ENCODE measurements at places on chromosomes 13 and 19. TPM values are rescaled to one million over a fixed set of nuclear protein-coding genes. Genes with fewer than 3 reads are reported as not detected.

DNA sequence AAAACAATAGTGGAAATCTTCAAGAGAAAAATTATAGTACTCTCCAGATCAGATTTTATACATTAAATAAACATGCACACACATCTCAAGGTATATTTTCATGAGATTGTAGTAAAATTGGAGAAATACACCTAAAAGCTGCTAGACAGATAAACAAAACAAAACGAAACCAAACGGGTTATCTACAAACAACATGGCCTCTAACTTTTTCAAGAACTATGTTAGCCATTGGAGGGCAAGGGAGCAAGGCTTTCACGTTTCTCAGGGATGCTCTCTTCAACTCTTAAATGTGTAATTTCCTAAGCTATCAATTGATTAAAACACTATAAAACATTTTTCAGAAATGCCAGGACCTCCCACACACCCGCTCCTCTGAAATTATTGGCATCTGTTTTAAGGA is 1262.4 kb upstream of the PCDH20 start:
- DNase-seq, result no peak

RNF113B gene
- not detected for total RNA-seq

NKPD1 gene
- not detected for total RNA-seq

DNA sequence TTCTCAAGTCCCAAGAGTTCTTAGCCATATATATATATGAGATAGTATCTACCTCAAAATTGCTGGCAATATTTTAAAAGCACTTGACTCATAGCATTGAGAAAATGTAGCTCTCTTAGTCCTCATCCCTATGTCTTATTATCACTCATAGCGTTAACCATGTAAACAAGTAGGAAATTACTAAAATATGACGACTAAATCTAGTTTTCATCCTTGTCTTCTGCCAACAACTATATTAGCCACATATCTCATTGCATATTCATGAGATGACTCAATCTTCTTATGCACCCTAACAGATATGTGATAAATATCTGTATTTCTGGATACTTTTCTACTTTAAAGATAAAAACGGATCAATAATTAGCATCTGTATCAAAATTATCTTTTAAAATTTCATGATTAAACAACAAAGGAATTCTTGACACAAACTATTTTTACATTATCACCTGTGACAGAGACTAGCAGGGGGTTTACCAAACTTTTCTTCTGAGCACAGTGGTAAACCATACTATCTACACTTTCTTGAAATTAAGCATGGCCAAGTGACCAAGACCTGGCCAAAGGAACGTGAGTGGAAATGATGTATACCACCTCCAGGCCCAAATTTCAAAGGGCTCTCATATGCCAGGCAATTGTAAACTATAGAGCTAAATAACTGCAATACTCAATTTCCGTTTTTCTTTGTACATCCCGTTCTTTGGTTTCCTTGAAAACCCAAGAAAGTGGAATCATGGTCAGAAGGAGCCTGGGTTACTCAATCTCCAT is 45.7 kb downstream of the ZC3H13 start:
- no peak for DNase-seq

DNA sequence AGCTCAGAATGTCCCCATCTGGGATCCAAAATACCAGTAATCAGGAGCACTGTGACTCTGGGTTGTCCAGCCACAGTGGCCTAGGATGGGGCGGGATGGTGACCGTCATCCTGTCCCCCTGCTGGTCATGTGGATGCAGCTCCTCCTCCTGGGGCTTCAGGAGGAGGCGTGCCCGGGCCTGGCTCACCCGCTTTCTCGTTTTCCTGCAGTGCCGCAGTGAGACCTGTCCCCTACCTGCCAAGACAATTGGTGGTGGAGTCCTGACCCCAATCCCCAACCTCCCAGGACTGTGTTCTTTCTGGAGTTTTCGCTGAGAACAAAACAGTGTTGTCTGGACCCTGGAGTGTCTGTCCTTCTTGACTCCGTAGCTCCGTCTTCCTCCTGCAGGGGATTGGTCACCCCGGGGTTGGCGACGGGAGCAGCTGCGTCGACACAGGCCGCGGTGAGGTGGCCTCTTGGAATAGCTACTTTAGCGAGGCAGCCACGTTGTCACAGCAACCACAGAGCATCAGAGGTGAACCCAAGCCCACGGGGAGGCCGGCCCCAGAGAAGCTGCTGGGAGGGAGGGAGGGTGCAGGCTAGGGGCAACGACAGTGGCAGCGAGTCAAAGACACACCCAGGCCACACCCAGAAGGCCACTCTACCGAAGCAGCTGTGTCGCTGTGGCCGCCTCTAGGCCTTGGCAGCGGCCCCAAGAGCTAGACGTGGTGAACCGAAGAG is 10.2 kb upstream of the EMC10 start:
- DNase-seq, result no peak

- no peak for DNase-seq
Measured at GRCh38 chr19:13112555-13112954, 4.0 kb downstream of the TRMT1 start.

PLEKHA4 gene
- total RNA-seq, result 97.2 TPM

DNA sequence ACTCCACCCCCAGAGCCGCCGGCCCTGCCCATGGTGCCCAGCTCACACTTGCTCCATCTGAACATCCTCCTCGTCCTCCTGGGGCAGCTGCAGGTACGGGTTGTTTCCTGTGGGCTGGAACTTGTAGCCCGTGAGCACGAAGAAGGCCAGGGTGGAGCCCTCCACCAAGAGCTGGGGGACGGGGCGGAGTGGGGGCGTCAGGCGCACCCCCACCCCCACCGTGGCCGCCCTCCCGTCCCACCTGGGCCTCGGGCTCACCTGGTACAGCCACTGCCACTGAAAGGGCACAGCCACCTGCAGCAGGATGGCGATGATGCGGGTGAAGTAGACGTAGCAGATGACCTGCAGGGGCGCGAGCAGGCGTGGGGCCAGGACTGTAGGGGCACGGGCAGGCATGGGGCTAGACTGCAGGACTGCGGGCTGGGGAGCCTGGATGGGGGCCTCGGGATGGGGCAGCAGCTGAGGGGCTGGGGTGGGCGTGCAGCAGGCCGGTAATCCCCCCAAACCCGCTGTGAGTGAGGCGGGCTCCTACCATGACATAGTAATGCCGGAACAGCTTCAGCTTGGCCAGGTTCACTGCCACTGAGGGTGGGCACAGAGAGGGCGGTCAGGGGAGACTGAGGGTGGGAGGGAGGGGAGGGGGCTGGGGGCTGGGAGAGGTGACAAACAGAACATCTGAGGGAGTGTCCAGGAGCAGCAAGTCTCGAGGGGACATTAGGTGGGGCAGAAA is 6.3 kb downstream of the GPR108 start:
- no peak for DNase-seq

GRCh38 chr19:47221890-47222289 is 9.1 kb downstream of the BBC3 start:
- DNase-seq, result no peak

DNA sequence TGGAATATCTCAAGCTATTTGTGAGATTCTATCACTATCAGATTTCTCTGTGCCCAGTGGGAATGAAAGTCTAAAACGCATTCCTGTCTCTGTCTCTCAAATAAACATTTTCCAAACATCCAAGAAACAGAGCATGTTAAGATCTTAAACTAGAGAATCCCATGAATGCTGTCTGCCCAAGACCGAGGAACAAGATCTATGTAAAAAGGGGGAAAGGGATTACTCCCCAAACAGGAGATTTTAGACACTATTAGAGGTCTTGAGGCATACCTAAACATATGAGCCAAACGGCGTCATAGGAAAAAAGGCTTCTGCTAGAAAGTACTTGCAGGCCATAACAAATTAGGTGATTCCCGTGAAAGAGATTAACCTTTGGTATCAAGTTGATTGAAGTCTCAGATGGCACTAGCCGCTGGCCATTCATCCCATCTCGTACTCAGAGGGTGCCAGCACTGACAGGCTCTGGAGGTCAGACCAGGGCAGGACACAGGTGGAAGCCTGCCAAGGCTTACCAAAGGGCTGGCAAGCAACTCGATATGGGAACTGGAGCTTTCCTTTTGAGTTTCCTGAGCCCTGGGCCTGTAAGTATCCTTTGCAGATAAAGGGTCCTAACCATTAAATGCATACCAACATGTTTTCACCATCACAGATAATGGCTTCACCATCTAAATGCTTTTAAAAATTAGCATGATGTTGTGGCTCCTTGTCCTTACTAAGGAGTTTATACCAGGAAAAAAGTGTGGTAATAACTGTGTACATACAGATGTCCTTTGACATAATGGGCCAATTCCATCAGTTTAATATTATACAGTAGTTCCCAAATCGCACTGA is 225.2 kb downstream of the FOXO1 start:
- peak; percentile 76 for DNase-seq

CYP4F11 gene
- total RNA-seq, result 3.9 TPM

GRCh38 chr19:850221-850978 is 1.7 kb upstream of the ELANE start:
- DNase-seq, result peak; percentile 96

- peak; percentile 82 for DNase-seq
Measured at GRCh38 chr13:19864746-19865309, 1.4 kb upstream of the ZMYM5 start.

- DNase-seq, result no peak
Measured at GRCh38 chr19:46959894-46960556, 59.6 kb upstream of the NPAS1 start.

DNA sequence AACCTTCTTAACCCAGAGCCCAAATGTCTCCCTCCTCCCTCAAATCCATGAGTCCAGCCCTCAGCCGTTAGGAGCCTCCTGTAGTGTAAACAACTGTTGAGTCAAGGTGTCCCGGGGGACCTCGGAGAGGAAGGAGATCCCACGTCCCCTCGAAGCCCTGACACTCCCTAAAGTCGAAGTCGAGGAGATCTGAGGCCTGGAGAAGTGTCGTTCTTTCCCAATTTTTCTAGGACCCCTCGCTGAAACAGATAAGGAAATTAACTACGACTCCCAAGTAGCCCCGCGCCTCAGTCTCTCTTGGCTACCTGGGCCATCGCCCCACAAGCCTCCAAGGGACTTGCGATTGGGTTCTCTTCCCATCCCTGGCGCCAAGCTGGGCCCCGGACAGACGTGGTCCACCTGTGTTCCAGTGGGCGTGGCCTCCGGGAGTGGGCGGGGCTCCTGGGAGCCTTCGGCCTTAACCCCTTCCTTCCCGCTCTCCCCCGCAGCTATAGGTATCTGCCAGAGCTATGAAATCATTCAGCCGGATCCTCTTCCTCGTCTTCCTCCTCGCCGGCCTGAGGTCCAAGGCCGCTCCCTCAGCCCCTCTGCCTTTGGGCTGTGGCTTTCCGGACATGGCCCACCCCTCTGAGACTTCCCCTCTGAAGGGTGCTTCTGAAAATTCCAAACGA is 869 bp downstream of the GFY start:
- no peak for DNase-seq

DNA sequence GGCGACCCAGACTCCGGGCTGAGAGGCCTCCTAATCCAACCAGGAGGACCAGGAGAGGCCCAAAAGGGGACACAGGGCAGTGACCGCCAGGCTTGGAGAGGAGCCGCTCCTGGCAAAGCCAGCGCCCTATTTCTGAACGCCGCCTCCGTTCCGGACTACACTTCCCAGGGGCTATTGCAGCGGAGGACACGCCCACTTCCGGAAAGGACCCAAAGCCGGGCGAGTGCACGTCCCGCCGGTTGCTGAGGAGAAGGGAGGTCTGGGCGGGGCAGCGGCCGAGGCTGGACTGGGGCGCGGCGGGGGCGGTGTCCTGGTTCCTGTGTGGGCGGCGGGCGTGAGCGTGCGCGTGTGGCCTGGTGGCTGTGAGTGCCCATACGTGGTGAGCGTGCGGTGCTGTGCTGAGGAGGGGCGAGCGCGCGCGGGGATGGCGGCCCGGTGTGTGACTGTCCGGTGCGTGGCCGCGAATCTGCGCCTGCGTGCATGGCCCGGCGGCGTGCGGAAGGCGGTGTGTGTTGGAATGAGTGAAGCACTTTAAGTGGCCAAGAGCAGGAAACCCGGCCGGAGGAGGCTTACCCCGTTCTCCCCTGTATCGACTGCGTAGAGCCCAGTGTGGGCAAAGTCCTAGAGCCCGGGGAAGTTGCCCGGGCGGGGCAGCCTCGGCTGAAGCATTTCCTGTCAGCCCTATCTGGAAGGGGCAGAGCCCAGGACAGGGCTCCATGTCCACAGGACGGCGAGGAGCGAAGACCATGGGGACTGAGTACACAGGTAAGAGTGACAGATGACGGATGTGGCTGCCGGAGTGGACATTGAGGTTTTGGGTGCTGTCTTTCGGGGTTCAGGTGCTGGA is at the start of gene ZNF470:
Gene ZNF470 (plus strand): TSS at position 195 of the 847 bp plus-strand sequence. CDS start 2,844 bp downstream, outside the sequence.
- peak; percentile 97 for DNase-seq

- DNase-seq, result no peak
Measured at GRCh38 chr13:56396318-56396717, 744.4 kb upstream of the PRR20A start.

DNA sequence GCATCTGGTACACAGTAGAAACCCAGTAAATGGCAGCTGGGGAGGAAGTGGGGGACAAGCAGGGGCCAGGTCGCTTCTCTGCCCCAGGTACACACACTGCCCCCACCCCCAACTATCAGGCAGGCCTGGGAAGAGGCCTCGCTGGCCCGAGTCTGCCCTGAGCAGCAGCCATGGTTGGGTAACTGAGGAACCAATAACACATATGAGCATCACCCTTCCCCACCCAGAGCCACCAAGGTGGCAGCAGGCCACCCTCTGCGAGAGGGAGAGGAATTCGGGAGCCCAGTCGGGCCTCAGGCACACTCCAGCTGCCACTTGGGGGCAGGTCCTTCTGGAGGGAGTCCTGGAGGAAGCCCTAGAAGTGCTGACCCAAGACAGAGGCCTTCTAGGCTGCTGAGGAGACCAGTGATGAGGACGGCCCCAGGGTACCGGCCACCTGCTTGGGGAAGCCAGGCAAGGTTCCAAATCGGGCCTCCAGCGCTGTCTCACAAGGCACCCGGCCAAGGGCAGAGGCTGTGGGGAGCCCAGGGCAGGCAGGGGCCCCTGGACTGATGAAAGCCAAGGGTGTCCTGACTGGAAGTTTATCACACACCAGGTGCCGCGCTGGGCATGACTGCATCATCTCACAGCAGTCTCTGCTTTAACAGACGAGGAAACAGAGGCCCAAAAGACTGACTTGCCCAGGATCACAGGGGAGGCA is 14.0 kb upstream of the KPTN start:
- no peak for DNase-seq
